ENCODE measurements at places on chromosomes 3 and 15.

DNA sequence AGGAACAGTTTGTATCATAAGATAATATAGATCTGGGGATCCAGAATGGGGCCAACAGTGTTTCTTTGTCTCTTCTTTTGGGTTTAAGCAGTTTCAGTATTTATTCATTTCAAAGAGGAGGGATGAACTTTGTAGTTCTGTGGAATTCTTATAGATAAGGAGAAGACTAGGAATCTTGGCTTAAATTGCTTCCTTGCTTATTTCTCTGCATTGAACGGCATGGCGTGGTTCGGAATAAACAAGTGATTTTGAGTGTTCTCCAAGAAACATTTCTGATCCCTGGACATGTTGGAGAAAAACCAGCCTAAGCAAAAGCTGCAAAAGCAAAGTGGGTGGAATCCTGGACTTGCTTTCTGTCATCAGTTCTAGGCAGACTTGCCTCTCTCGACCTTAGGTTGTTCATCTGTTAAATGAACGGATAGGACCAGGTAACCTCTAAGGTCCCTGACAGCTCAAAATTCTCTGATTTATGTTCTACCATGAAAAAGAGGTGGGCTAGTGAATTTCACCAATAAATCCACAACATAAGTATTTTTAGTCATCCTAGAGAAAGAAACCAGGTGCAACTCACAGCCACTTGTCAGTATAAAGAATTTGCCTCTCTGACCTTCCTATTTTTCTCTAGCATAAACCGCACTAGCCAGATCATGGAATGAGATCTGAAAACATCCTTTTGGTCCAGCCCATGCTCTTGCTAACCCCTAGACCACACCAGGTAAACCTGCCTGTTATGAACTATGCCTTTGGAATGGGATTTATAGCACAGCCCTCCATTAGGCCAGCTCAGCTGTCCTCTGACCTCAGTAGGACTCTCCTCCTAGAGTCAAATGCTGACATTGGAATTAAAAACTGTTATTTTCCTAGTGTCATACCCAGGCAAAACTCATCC is 78.8 kb downstream of the CLDN11 start:
- no peak for DNase-seq

GRCh38 chr15:85614059-85614458 is 180.7 kb downstream of the KLHL25 start:
- DNase-seq = no peak

DNA sequence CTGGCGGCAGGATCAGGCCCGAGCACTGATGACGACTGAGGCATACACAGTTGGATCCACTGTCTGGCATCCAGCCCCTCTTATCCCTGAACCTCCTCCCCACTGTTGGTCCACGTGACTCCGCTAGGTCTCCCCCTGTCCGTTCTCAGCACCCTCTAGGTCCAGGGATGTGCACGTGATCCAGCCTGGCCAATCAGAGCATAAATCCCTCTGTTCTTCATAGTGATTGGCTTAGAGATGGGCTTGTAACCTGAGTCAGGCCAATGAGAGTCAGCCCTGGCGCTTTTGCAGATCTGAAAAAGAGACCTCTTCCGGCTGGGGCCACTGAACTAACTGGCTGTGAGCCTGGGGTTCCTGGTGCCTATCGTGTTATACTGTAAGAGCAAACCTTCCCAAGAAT is 20.5 kb upstream of the IQSEC1 start:
- no peak for DNase-seq

DNA sequence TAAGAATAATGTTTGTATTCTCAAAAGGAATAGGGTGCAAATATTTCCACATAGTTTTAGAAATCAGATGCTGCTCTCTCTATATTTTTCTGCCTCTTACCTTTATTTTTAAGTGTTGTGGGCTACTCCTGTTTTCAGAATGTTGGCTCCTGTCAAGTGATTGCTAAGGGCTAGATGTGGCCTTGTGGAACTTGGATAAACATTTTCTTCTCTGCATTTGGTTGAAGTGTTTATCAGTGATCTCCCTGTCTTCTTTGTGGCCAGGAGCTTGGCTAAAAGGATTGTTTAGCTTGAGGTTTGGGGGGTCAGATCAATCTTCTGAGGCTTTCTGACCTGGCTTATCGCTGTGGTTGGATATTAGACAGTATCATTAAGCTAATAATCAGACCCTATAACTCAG is 112.6 kb downstream of the TCF12 start:
- DNase-seq = no peak

DNA sequence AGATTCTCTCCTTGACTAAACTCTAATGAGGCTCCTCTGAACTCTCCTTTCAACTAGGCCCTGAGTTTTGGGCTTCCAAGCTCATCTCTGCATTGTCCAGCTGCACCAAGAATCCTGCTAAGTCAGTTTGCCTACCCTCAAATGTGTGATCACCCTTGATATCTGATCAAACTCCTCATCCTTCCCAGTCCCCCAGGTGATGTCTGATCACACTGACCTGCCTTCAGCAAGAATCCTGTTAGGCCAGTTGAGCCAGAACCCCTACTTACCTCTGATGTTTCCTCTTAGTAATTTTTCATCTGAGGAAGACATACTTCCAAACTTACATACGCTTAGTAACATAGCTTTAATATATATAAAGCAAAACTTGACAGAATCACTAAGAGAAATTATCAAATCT is 28.8 kb downstream of the SUMF1 start:
- DNase-seq = no peak

DNA sequence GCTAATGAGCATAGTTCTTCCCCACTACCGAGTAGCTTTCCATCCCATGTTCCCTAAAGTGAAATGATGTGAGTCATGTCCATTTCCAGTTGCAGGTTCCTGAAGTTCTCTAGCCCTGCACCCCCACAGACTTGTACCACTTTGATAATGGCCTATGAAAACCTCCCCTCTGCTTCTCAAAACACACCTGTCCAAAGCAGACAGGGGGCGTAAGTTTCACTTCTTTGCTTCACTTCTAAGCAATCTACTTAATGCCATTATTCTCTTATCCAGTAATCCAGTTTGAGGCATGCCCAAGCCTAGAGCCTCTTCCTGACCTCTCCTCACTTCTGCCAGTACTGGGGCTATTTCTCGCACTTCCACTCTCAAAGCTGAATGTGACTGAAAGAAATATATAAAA is 305.1 kb downstream of the IGSF11 start:
- DNase-seq = no peak

- peak; percentile 93 for DNase-seq
These were observed 31.8 kb upstream of the RYR3 start for GRCh38 chr15:33278816-33279612.

DNA sequence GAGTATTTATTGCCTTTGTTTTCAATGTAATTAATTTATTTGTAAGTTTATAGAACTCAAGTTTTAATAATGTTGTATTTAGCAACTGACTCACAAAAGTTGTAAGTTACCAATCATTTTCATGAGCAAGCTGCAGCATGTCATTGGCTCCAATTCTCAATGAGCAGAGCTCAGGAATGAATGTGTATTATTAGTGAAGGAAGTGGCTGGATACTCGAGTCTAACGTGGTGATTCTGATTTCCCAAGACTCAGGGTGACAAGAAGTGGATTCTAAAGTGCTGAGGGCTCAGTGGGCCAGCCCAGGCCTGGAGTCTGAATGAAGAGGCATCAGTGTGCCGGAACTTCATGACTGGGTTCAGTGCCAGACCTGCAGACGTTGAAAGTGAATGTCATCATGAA is 39.6 kb downstream of the CLDN11 start:
- DNase-seq = no peak

DNA sequence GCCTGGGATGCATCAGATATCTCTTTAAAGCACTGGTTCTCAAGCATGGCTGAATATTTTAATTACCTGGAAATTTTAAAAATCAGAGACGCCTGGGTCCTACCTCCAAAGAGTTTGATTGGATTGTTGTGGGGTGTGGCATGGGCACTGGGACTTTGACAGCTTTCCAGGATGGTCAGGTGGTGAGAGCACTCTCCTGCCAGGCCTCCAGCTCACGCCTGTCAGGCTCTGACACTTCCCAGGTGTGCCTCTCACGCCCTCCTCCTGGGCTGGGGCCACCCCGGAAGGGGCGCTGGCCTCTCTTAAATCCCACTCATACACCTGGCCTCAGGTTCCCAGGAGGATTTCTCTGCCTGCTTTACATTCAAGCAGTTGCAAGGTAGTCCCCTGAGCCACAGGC is 48.5 kb downstream of the AMOTL2 start:
- no peak for DNase-seq

All from lung microvascular endothelial cell (primary cell).